ENCODE measurements at places on chromosomes 4 and X. TPM values are rescaled to one million over a fixed set of nuclear protein-coding genes. Genes with fewer than 3 reads are reported as not detected.

TEX13C gene
- total RNA-seq: not detected

CT45A5 gene
- total RNA-seq: not detected

GAGE1 gene
- total RNA-seq: not detected

NAP1L2 gene
- 1.3 TPM for total RNA-seq

SSX1 gene
- total RNA-seq: not detected

UCP1 gene
- not detected for total RNA-seq

USP53 gene
- 59.0 TPM for total RNA-seq

PDCL2 gene
- total RNA-seq: not detected

CXCL5 gene
- 1.7 TPM for total RNA-seq

PPP1R2C gene
- not detected for total RNA-seq

SERPINA7 gene
- total RNA-seq: not detected

CENPVL2 gene
- not detected for total RNA-seq

HS3ST1 gene
- total RNA-seq: 0.65 TPM

CASP3 gene
- 22.7 TPM for total RNA-seq

NEIL3 gene
- 0.89 TPM for total RNA-seq

SLC34A2 gene
- total RNA-seq: 0.03 TPM

MAGEB1 gene
- not detected for total RNA-seq

MAGEA12 gene
- not detected for total RNA-seq

TMSB15A gene
- total RNA-seq: 0.73 TPM

HELT gene
- not detected for total RNA-seq

COX7B2 gene
- total RNA-seq: not detected

FATE1 gene
- not detected for total RNA-seq

MCF2 gene
- total RNA-seq: 0.07 TPM

FAT1 gene
- total RNA-seq: 538 TPM

DUSP9 gene
- not detected for total RNA-seq

ZNF595 gene
- 13.5 TPM for total RNA-seq

MAGT1 gene
- 195 TPM for total RNA-seq

MEPE gene
- total RNA-seq: not detected

SCRG1 gene
- 3.6 TPM for total RNA-seq

GAGE12F gene
- not detected for total RNA-seq

HSD17B13 gene
- total RNA-seq: 0.13 TPM

EGF gene
- total RNA-seq: 1.0 TPM

RPA4 gene
- 1.2 TPM for total RNA-seq

SH2D1A gene
- not detected for total RNA-seq

CYP4V2 gene
- total RNA-seq: 25.5 TPM

SSX2 gene
- total RNA-seq: not detected

SMIM31 gene
- not detected for total RNA-seq

UGT2A3 gene
- not detected for total RNA-seq

IL21 gene
- total RNA-seq: not detected

FGF13 gene
- 0.13 TPM for total RNA-seq

SCML2 gene
- 0.69 TPM for total RNA-seq

QRFPR gene
- not detected for total RNA-seq

TBC1D8B gene
- total RNA-seq: 32.2 TPM

HMGB2 gene
- total RNA-seq: 22.9 TPM

GPAT3 gene
- total RNA-seq: 14.1 TPM

ADGRG2 gene
- 0.07 TPM for total RNA-seq

UTP14A gene
- 12.7 TPM for total RNA-seq

UFSP2 gene
- total RNA-seq: 49.8 TPM

PLXNB3 gene
- 15.2 TPM for total RNA-seq

Measured in smooth muscle cell of the pulmonary artery (primary cell).